HS-27A (cell line): ENCODE measurements at places on chromosomes 13 and 19.

- DNase-seq = no peak
These were observed 7.3 kb downstream of the ANGPTL4 start for GRCh38 chr19:8371011-8371804.

- DNase-seq = no peak
These were observed 2.3 kb upstream of the FCAR start for GRCh38 chr19:54871696-54872095.

GRCh38 chr13:31794452-31794851 lies 55.1 kb downstream of the RXFP2 start:
- DNase-seq = no peak

- DNase-seq = no peak
These were observed 4.1 kb downstream of the SLC10A2 start for GRCh38 chr13:103062079-103062478.

DNA sequence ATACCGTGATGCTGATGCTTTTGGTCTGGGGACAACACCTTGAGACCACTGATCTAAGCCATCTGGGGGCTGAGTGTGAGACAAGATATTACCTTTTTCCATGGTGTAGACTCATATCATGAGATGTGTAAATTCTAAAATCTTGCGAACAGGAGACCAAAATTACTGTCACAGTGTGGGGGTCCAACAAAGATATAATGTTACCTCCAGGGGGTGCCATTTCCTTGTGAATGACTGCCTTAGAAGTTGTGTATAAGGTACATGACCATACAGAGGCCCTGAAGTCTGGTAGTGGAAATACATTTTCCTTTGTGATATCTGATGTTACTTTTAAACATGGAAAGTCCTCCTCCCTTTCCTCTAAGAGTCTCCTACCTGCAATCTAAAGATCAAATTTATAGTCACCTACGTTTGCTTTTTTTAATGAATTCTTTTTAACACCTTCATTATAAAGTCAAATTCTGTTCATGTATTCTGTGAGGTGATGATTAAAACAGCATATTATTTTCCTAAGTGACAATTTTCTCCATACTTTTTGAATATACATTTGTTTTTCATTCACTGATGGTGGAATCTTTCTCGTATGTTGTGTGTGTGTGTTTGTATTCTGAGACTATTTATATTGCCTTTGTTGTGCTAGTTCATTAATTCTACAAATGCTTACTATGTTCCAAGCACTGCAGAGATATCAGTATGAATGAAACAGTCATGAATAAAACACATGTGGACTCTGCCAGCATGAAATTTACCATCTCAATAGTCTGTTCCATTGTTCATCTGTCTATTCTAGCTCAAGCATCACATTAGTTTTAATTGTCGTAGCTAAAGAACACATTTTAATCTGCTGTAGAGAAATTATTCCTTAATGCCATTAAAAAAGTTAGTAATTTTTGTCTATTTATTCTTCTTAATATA lies 113.7 kb downstream of the RFC3 start:
- no peak for DNase-seq

DNA sequence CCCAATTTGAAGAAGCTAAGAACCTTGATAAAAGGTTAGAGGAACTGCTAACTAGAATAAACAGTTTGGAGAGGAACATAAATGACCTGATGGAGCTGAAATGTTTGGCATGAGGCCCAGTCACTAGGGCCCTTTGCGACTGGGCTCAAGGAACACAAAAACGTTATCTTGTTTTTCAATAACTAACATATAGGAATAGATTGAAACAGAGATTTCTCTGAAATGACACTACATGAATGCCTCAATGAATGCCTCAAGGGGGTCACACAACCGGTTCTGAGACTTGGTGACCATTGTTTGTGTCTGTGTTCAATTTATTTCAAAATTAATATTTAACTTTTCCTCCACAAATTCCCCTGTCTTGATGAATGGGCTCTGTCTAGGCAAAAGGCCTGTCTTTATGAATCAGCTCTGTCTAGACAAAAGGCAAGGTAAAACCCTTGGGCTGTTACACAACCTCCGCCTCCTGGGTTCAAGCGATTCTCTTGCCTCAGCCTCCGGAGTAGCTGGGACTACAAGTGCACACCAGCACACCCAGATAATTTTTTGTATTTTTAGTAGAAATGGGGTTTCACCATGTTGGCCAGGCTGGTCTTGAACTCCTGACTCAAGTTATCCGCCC lies 932 bp upstream of the ZNF486 start:
- no peak for DNase-seq

- DNase-seq = no peak
These were observed 1560.2 kb downstream of the UQCRFS1 start for GRCh38 chr19:27652796-27653195.

- no peak for DNase-seq
These were observed 34.0 kb downstream of the CERS4 start for GRCh38 chr19:8243146-8243545.

DNA sequence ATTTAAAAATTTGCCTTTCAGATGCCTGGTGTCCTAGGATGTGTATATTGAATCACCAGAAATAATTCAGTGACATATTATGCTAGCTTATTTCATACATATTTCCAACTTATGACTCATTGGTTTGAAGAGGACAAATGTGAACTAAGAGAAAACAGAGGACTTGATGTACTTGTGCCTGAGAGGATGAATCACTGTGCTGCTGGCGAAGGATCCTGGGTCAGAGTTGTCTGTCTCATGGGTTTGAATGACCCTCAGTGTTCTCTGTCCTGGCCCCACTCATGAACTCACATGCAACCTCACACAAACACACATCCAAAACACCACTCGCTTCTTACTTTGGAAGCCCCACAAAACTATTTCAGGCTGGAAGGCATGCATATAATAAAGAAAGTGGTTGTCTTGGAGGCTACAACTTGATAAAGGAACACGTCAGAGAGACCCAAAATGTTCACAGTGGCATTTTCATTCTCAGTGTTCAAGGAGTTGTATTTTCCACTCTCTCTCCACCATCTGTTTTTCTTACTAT lies 129.0 kb upstream of the SPRY2 start:
- no peak for DNase-seq

DNA sequence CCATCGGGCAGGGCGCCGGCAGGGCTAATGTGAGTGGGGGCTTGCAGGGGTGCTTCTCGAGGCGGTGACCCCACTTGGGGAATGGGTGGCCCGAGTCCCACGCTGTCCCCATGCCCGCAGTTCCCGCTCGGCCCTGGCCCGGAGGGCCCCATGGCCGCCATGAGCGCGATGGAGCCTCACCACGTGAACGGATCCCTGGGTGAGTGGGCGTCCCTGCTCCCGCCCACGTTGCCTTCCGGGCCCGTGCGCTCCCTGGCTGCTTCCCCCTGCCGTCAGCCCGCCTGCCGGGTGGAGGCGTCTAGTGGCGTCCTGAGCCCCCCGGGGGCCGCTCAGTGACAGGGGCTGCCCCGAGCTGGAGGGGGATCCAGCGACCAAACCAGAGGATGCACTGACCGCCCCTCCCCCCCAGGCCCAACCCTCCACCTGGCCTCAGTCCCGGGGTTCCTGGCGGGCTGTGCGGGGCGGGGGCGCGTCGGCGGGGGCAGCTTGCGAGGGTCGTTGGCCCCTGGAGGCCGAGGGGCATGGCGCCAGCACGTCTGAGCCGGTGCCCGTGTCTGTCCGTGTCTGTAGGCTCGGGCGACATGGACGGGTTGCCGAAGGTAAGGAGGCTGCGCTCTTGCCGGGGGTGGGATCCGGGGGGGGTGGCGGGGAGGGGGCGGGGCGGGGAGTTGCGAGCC lies 4.8 kb downstream of the ISYNA1 start:
- DNase-seq = no peak
